ENCODE measurements at places on chromosomes 7 and 10. TPM values are rescaled to one million over a fixed set of nuclear protein-coding genes. Genes with fewer than 3 reads are reported as not detected.

DNA sequence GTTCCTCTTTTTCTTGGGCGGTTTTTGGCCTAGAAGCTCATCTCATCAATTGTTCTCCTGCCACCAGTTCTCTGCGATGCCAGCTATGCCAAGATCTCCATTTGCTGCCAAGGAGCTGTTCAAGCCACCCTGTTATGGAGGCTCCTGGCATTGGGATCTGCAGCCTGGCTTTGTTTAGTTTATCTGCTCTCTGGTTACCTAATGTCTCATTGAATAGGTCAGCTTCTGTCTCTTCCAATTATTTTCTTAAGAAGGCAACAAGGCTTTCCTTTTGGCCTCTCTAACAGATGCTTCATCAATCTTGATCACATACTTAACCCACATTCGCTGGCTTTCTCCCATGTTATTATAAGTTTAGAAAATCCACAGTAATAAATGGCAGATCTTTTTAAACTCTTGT is 20.6 kb upstream of the SDK1 start:
- no peak for DNase-seq

- DNase-seq = no peak
Measured at GRCh38 chr10:125283836-125284614, 123.7 kb upstream of the CTBP2 start.

Gene AKR1D1
- total RNA-seq = not detected

GRCh38 chr10:63576501-63576900 is 55.3 kb downstream of the REEP3 start:
- no peak for DNase-seq

- peak; percentile 51 for DNase-seq
Measured at GRCh38 chr10:128078136-128078969, 47.9 kb downstream of the MKI67 start.

DNA sequence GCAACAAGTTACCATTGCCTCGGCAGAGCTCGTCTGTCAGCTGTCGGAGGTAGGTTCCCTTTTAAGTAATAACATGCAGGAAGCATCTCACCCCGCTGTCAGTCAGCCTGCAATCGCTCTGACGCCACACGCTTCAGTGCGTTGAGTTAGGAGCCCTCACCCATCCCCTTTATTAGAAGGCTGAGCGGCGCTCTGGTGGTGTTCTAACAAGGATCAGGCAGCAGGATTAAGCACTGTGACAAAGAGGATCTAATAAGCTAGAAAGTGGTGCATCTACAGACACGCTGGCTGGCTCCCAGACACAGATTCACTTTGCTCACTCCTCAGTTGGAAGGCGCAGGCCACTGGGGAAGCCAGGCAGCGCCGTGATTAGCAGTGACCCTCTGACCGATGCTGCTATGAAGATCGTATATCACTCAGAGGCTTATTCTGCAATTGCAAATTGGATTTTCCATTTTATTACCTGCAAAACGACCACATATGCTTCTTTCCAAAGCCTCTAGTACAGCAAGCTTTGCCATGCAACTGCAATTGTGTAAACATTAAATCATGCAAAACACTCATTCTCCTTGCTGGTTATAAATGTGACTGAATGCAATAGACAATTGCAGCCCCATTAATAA is 117.7 kb downstream of the RSU1 start:
- DNase-seq = no peak

DNA sequence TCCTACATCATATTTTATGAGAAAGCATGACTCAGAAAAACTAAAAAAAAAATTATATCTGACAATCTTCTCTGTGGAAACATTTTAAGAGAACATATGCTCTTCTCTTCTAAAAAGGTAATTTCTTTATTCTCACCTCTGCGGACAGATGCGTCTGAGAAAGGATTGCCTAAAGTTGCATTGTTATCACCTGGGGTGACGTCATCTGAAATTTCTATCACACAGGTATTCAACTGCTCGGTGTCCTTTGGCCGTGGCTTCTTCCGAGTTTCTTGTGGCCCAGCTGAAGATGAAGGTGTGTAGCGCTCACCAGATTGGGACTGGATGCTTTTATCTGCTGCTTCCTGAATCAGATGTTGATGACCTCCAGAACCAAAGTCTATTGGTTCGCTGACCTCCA is 14.3 kb upstream of the GATAD1 start:
- DNase-seq = no peak

Gene ENO4
- 6.3 TPM for total RNA-seq

DNA sequence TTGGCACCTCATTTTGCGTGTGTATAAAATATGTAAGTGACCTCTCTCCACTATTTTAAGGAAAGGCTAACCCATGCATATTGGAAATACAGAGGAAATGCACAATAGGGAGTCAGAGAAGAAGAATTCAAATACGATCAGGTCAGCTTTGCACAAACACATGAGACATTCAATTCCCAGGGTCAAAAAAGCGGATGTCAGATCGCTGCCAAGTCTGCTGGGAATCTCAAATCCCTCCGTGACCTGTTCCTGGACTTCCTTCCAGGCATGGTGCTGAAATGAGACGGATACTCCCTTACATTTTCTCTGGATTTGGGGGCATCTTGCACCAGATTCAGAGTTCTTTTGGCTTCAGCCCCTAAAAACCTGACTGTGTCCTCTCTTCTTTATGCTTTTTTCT is 91.9 kb upstream of the PRKCQ start:
- no peak for DNase-seq

Gene FEZF1
- total RNA-seq = 0.77 TPM

- no peak for DNase-seq
Measured at GRCh38 chr10:113037218-113037617, 87.2 kb downstream of the TCF7L2 start.

- no peak for DNase-seq
Measured at GRCh38 chr10:47266602-47267001, 33.4 kb upstream of the GDF10 start.

DNA sequence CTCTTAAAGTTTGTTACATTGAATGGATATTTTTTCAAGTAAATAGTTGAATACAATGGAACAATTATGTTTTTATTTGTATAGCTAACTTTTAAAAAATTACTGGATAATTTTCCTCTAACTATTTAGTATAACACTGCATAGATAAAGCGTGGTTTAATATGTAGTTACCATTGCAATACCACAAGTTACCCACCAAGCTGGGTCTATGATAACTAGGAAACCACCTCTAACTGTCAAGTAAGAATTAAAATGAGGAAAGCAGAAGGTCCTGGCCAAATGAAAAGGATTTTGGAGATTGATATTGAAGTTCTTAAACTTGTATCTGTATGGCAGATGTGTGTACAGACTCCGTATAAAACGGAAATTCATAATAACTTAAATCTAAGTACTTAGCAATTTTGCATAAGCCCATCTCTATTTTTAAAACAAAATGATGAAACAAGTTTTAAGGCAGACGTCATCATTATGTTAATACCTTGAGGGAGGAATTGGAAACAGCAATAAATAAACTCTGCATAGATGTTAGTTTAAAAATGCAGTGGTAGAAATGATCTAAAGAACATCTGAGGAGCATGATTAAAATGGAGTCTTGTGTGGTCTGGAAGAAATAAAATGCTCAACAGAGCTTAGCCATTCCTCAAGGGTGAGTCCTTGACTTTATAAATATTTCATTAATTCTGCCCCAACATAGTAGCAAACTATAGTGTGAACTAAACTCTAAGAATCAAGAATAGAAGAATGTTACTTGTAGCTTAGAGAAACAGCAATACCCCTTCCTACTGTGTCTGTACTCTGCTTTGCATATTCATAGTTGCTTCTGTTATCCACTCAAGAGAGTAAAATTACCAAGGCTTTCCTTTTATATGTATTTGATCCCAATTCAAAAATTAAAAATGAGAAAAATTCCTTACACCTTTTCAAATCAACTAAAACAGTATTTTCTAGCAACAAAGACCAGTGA is 206.4 kb upstream of the FERD3L start:
- no peak for DNase-seq

GRCh38 chr10:77577666-77578229 is 59.9 kb downstream of the KCNMA1 start:
- no peak for DNase-seq

Gene VDAC2
- 136 TPM for total RNA-seq

Gene MYH16
- total RNA-seq = not detected

Gene SHTN1
- total RNA-seq = 33.0 TPM

DNA sequence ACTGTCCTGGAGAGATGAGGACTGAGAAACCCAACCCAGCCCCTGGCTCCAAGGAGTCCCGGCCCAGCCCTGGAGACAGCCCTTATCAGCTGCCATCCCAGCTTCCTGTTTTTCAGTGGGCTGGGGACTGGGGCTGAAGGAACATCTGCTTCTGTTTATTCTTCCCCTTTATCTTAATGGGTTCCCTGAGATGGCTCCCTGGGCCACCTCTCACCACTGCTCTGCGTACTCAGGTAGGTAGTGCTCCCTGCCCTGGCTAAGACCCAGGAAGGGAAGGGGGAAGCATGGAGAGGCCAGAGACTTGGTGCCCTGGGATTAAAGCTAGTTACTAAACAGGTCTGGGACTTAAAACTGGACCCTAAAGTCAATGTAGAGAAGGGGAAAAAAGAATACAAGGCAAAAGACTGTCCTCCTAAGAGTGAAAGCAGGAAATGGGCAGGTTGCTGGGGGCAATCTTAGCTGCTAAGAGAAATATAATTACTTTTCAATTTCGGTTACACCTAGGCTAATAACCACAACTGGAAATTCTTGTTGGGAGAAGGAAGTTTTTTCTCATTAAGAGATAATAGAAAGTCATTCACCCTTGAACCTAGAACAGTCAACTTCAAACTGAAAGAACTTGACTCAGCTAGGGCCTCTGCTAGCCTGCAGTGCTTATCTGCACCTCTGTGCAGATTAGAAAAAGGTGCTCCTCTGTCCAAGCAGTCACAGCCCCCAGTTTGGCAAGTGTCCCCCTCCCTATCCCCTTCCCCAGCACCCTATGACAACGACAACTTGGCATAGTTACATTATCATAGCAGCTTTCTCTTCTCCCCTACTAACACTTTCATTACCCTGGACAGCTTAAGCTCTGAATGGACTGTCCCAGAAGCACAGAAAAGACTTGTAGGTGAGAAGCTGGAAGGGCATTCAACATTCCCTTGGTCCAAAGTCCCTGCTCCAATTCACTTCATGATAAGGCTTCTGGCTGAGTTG is 65.6 kb upstream of the KDM7A start:
- DNase-seq = no peak

Gene CLEC2L
- total RNA-seq = 14.9 TPM

DNA sequence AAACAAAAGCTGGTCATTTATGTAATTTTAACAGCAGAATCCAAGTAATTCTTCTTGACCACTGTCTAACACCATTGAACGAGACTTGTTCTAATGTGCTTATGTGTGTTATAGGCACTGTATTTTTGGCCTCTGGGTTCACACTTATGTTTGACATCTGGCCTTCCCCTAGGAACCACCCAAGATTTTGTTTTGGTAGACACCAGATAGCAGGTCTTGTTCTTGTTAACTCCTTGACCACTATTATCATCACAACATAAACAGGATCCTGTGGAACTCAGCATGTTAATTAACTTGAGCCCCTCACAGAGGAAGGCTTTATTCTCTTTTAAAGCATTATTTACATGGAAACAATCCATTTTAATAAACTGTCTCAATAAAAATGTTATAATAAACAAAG is 167.7 kb downstream of the SEMA3D start:
- DNase-seq = no peak

DNA sequence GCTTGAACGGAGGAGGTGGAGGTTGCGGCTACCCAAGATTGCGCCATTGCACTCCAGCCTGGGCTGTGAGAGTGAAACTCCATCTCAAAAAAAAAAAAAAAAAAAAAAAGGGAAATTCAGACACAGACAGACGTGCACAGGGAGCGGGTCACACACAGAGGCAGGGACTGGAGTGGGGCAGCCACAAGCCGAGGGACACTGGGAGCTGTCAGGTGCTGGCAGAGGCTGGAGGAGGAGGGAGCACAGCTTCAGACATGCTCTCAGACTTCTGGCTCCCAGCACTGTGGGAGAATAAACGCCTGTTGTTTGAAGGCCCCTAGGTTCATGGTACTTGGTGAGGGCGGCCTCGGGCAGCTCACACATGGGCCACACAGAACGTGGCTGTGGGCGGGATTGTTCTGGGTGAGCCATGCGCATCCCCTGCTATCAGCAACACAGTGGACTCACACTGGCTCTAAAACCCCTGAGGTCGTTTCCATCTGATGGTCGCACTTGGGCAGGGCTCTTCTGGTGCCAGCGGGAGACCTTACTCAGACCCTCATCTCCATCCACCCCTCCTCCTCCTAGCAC is 375.9 kb downstream of the DNAJB6 start:
- no peak for DNase-seq

DNA sequence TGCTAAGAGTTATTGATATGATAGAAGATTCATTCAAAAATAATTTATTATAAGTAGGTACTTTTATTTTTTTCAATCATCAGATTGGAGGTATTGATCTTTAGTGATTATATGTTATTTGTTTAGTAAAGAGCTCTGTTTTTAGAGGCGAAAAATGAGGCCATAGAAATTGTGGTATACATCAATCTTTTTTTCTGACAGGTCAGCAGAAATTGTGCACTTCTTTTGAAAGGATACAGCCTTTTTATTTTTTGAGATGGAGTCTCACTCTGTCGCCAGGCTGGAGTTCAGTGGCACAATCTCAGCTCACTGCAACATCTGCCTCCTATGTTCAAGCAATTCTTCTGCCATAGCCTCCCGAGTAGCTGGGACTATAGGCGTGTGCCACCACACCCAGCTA is 292.1 kb downstream of the BAMBI start:
- no peak for DNase-seq

Gene NKX1-2
- 0.79 TPM for total RNA-seq

Gene ZNF804B
- 2.0 TPM for total RNA-seq

Gene SPDYE16
- total RNA-seq = not detected

Gene MRC1
- 13.0 TPM for total RNA-seq

GRCh38 chr10:88408096-88408495 is 175.0 kb downstream of the RNLS start:
- no peak for DNase-seq

GRCh38 chr7:39824456-39825200 is 125.4 kb upstream of the CDK13 start:
- DNase-seq = no peak

Gene CYP26A1
- total RNA-seq = 0.20 TPM

DNA sequence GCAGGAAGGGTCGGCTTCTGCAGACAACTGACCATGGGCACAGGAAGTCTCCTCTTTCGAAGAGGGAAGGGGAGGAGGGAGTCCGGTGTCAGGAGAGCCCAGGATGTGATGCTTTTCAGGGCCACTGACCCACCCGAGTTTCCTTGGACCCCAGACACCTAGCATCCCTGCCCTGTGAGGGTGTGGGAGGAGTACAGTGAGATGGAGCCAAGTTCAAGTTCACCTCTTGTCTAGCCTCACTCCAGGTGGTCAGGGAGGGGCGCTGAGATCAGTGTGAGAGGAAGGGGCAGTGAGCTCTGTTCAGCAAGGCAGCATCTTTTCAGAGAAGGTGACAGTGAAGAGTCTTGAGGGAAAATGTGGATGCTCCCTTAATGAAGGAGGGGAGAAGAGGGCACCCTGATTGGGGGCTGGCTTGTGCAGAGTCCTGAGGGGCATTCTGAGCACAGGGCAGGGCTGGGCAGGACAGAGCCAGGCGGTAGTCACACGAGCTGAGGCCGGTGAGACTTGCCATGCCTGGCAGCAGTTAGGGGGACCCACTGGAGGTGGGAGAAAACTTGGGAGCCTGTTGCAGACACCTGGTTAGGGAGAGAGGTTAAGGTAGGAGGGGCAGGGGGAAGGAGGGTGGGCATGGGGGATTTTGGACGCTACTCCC is 49.7 kb downstream of the ADCY1 start:
- DNase-seq = no peak

GRCh38 chr7:76310102-76310957 is 7.9 kb downstream of the HSPB1 start:
- DNase-seq = peak; percentile 85

GRCh38 chr10:113858541-113858940 is 4.1 kb downstream of the NHLRC2 start:
- no peak for DNase-seq

Gene PAPOLB
- 1.5 TPM for total RNA-seq

- DNase-seq = no peak
Measured at GRCh38 chr10:102819054-102819453, 18.2 kb downstream of the CYP17A1 start.
